NCI-H1092 treated with DMSO at 0.1 percent for 48 hours (cell line): ENCODE measurements at places on chromosomes 1 and 21.

DNA sequence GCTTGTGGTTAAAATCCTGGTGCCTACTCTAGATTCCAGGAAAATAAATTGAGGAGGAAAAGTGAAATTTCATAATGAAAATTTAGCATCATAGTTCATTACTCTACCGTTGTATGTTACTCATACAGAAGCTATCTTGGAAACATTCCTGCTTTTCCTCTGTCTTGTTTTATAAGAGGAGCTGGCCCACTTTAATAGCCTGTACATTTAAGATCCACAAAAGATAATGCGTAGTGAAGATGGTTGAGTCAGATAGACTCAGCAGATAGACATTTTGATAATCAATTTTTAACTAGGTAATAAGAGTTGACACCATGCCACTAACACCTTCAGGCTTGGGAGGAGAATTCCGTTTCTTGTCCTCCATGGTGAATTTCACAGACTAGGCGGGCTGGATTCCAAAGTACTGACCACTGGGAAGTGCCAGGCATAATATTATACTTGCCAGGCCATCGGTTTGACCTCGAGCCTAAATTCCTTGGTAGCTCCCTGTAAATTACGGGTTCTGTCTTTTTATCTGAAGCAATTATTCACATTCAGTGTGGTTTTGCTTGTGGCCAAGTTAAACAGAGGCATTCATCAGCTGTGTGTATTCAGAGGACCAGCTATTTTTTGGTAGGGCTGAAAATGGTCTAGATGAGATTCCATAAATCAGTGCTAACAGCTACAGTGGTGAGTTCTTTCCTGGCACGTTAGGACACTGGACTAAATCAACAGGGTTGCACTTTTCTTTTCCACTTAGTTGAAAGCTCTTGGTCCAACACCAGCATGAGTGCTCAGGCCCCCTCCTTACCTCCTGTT, 111.9 kb upstream of the KAZN start:
- DNase-seq: peak; percentile 25

- no peak for DNase-seq
Measured at GRCh38 chr1:12601700-12602658, 16.0 kb downstream of the DHRS3 start.

DNA sequence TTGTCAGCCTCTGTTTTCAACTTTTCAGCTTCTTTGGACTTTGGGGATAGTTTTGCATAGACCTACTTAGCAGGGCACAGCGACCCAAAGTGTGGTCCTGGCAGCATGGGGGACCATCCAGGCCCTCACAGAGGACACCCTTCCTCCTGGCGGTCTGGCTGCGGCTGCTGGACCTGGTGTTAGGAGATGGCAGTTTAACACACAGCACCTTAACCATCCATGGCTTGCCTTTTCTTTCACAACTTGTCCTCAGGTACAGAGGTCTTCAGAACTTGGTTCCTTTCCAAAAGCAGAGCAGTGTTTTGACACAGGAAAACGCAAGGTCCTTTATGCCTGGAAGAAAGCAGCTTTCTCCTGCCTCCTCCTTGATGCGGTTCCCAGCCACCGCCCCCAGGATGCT, 68.1 kb downstream of the RHOU start:
- DNase-seq: no peak

- DNase-seq: no peak
Measured at GRCh38 chr21:29419422-29419821, 120.7 kb downstream of the BACH1 start.
